ENCODE measurements at places on chromosomes 5 and 9. TPM values are rescaled to one million over a fixed set of nuclear protein-coding genes. Genes with fewer than 3 reads are reported as not detected.

Gene TMEM167A
- total RNA-seq: 60.9 TPM

Gene ZFP37
- total RNA-seq: 5.5 TPM

Gene NNT
- 81.5 TPM for total RNA-seq

Gene PFN3
- not detected for total RNA-seq

Gene NAIP
- total RNA-seq: 21.3 TPM

- DNase-seq: no peak
Observed at GRCh38 chr5:77957931-77958521, 181.9 kb upstream of the TBCA start.

GRCh38 chr5:43773478-43773844, 170.5 kb downstream of the NNT start:
- DNase-seq: no peak

- no peak for DNase-seq
Observed at GRCh38 chr5:128014578-128014977, 69.0 kb upstream of the SLC12A2 start.

DNA sequence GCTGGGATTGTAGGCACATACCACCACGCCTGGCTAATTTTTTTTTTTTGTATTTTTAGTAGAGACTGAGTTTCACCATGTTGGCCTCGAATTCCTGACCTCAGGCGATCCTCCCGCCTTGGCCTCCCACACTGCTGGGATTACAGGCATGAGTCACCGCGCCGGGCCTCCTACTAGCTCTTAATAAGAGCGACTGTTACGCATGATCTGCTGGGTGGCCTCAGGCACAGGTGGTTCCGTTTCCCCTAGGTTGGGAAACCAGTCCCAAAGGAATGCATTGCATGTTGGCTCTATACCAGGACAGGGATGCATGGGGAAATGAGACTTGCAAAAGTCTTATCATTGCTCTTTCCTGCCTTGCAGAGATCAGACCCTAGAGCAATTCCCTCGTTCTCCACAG, 184.7 kb upstream of the PPP1R26 start:
- no peak for DNase-seq

DNA sequence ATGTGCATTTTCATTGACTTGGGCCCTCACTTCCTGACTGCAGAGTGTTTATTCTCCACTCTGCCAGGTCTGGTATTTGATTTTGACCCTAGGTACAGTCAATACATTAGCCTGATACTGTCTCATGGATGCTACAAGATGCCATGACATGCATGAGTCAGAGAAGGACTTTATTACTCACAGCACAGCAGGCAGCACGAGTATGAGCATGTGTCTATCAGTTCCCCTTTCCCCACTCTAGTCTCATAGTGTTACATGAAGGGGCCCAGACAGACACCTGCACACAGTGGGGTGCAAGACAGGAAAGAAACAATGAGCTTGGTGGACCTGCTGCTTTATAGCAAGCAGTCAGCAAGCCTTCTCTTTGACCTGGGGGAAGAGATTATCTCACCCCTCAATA, 19.6 kb downstream of the ITGA2 start:
- no peak for DNase-seq

GRCh38 chr5:20559845-20560244, 571.8 kb upstream of the CDH18 start:
- DNase-seq: no peak

DNA sequence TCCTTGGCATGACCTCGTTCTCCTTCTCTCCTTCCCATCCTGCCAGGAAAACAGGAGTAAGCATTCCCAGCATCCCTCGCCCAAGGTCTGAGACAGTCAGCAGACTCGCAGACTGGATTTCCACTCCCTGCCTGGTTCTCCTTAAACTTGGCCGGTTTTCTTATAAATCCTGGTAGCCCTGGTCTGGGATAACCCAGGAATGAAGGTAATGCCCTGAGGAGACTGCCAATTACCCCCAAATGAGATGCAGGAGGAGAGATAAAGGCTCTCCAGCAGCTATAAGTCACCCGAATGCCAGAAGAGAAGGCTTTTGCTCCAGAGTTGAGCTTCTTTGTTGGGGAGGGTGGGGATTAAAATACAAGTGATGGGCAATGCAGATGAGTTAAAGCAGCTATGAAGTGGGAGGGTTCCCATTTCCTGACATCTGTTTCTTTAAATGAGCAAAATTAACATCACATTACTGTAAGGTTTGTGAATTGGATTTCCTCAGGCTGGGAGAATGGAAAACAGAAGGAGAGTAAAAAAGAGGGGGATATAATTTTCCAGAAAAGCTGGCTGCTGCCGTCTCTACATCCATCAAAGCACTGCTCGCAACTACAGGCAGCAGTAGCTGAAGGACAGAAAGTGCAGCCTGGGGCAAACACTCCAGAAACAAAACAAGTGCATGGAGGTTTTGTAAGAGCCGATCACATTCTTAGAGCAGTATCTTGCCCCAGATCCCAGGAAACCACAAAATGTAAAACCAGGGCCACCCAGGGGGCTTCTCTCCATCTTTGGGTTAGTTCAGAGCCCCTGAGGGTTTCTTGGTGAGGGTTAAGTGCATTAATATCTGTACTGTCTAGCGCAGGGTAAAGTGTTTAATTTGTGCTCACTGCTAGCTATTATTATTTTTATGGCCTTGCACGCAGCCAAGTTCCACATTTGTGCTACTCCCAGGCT, 177.6 kb upstream of the PANK3 start:
- DNase-seq: peak; percentile 43

GRCh38 chr5:162664846-162665245, 597.3 kb downstream of the GABRG2 start:
- no peak for DNase-seq

- no peak for DNase-seq
Observed at GRCh38 chr9:111559000-111559610, 34.1 kb downstream of the ZNF483 start.

GRCh38 chr9:123712399-123712798, 217.5 kb downstream of the DENND1A start:
- peak; percentile 33 for DNase-seq

DNA sequence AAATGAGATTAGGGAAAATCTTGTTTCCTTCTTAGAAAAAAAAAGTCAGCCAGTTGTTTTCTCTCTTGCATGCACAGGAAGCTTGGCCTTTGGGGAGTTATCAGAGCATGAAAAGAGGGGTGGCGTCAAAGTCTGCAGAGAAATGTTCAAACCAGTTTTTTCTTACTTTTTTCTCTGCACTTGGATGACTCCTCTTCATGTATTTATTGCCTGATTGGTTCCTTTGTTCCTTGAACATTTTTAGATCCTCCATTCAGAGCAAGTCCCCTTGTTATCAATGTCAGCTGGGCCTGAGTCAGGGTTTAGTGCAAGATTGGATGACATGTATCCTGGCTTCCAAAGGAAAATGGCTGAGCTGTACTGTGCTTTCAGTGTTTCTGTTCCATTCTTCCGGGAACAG, 392.6 kb upstream of the BRINP1 start:
- no peak for DNase-seq

GRCh38 chr9:133778336-133779013, 40.3 kb upstream of the SARDH start:
- no peak for DNase-seq

DNA sequence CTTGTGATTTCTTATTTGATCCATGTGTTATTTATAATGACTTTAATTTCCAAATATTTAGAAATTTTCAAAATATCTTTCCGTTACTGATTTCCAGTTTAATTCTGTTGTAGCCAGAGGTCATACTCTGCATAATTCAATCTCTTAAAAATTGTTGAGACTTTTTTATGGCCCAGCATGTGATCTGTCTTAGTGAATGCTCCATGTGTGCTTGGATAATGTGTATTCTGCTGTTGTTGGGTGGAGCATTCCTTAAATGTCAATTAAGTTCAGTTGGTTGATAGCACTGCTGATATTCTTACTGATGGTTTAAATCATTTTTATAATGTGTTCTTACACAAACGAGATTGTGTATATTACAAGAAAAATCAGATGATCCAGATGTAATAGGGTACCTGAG, 180.8 kb downstream of the RGS3 start:
- DNase-seq: no peak

DNA sequence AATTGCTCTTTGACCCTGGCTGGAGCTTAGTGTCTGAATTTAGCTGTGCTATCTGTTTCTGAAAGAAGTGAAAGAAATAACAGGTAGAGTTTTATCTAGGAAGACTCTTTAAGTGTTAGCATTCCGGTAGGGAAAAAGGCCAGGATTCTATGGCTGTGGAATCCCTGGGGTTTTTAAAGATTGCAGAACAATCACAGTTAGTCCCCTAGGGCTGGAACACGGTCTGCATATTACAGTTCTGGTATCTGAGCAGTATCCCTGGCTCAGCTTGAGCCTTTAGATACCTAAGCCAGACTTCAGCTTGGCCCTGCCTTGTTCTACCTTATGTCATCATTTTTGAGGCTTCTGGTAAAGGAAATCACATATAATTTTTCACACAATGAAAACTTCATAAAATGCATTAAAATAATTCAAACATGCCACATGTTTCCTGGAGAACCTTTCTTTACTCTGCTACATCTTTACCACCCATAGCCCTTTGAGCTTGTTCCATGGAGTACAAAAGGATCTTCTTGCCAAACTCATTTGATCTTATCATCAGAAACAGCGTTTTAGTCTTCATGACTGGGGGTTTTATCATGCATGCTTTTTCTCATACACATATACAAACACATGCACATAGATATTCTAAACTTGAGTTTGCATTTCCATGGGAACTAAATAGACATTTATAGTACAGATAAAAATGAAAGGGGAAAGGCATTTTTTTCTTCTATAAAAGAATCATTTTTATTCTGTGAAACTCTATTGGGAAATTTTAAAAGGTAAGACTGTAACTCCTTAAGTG, 410.8 kb downstream of the CETN3 start:
- no peak for DNase-seq

Measured in skin of body (tissue), 3 donors.